ENCODE measurements at places on chromosomes 2 and 18.

DNA sequence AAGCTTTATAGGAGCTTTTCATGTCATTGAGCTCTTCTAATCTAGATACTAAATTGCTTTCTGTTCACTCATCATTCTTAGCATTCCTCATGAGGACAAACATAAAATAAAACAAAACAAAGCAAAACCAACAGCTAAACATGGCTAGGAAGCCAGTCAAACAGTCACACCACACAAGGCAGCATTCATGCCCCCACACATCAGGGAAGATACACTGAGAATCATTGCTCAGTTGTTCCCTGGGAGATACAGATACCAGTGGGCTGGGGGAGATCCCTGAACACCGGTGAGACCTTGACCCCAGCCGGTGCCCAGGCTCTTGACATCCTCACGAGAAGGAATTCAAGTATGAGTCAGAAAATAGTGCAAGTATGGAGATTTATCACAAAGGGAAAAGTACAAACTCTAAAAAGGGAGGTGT lies 177.9 kb upstream of the ARL4C start:
- DNase-seq: peak; percentile 82

DNA sequence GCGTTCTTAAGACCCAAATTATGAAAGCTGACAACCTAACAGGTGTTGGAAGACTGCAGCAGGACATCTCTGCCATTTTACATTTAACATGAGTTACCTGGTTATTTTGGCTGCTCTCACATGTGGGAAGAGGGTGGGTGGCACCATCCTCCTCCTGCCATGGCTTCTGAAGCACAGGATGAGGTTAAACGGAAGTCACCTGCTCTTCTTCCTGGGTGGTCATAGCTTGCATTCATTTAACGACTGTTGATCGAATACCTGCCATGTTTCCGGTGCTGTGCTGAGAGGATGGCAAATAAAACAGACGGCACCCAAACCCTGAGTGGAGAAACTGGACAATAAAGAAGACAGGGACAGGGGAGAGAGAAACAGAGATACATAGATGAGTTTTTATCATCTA lies 118.0 kb downstream of the RHBDD1 start:
- DNase-seq: no peak

- DNase-seq: no peak
These were observed 32.7 kb upstream of the SOCS6 start for GRCh38 chr18:70256184-70256583.

DNA sequence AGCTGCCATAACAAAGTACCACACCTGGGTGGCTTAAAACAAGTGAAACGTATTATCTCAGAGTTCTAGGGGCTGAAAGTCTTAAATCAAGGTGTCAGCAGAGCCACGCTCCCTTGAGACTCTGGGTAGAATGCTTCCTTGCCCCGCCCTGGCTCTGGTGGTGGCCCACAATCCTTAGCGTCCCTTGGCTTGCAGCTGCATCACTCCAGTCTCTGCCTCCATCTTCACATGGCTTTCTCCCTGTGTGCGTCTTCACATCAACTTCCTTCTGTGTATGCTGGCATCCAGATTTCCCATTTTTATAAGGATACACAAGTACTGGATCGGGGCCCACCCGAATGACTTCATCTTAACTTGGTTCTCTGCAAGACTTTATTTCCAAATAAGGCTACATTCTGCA lies 62.5 kb downstream of the MRO start:
- DNase-seq: no peak

DNA sequence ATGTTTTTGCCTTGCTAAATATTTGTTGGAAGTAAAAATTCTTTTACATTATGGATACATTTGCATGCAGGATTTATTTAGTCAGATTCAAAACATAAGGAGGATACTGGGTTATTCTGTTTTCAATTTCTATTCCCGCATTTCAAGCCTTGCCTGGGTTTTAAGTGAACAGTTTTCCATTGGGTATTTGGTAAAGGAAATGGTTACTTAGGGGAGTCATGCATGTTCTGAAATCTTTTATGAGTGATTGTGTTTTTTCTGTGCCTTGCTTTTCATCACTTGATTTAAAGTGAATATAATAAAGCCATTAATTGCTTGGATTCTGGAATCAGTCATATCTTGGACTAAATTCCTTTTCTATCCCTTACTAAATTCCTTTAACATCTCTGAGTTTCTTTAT lies 12.0 kb upstream of the SP9 start:
- no peak for DNase-seq

DNA sequence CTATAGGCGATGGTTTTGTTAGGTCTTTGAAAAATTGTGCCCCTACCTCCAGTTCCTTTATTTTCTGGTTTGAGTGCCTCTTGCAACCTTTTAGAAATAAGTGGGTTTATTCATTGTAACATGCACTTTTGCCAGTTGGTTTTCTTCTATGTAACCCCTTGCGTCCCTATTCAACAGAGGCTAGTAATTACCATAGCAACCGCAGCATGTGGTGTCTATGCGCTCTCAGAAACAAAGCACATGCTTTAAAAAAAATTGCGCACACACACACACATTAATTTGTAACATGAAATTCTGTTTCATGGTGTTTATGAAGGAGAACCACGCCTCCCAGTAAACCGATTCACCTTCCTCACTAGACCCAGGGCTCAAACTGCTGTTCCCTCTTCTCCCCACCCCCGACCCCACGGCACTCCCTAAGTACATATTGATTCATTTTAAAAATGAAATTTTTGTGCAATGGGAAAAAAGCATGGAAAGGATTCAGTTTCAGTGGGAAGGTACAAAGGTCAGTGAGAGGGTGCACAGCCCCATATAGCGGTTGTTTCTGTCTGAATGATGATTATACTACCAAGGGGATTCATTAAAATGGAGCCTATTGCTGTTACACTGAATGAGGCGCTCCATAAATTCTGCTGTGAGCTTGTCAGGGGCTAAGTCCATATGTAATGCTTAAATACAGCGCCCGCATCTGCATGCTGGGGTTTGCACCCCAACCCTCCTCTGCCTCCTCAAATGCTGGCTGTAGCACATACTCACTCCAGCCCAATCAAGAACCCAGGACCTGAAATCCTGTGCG lies 206.9 kb downstream of the ICOS start:
- DNase-seq: no peak

DNA sequence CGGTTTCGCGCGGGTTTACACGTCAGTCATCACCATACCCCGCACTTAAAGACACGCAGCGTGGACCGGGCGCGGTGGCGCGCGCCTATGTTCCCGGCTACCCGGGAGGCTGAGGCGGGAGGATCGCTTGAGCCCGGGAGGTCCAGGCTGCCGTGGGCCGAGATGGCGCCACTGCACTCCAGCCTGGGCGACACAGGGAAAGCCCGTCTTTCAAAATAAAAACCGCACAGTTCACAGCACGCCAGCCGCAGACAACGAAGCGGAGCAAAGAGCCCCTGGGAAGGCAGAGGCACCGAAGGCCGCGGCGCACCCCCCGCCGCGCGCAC lies 328 bp downstream of the DTYMK start:
- no peak for DNase-seq

GRCh38 chr2:109213646-109214433 lies 84.8 kb downstream of the SH3RF3 start:
- peak; percentile 81 for DNase-seq

- DNase-seq: no peak
These were observed 245.2 kb upstream of the SPHKAP start for GRCh38 chr2:228426502-228427216.

DNA sequence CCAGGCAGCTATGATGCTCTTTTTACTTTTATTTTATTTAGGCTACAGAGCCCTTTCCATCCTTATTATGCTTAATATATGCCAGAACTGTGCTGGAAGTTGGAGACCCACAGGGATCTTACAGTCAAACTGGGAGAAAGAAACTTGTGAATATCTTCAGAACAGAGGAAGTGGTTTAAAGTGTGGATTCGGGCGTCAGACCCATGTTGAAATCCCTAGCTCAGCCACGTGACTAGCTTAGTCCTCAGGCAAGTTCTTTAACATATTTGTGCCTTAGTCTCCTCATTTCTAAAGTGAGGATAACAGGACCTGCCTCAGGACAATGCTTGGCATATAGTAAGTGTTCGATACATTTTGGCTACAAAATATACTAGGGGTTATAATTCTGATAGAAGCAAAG lies 59.1 kb downstream of the MAP3K20 start:
- DNase-seq: no peak

GRCh38 chr2:189657867-189658266 lies 3.4 kb upstream of the ASNSD1 start:
- no peak for DNase-seq

- no peak for DNase-seq
These were observed 6.3 kb downstream of the RND3 start for GRCh38 chr2:150480971-150481830.

GRCh38 chr2:10380048-10380926 lies 67.8 kb downstream of the ODC1 start:
- no peak for DNase-seq

GRCh38 chr2:62415019-62415431 lies 91.0 kb downstream of the TMEM17 start:
- DNase-seq: no peak

- no peak for DNase-seq
These were observed 564.0 kb upstream of the POU3F3 start for GRCh38 chr2:104289651-104290565.

Data from EL (cell line).